ENCODE measurements at places on chromosomes 16 and 17. TPM values are rescaled to one million over a fixed set of nuclear protein-coding genes. Genes with fewer than 3 reads are reported as not detected.
A peak's percentile ranks its signal among the peaks of the same experiment; 100 is the strongest.

EDC4 gene
- total RNA-seq: 61.5 TPM

DNA sequence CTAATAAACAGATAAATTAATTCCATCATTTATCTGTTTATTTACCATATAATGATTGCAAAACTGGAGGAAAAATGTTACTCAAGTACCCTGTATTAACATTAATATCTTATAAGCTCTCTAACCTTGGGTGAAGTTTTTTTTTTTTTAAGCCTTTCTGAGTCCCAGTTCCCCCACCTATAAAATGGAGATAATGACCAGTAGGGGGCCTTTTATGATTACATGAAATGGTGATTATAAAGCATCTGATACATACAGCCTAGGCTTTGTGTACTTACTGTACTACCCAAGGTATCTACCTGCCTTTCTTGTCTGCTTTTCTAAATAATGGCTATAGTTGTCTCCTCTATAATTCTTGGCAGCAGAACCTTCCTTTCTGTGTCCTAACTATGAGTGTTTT lies 22.6 kb downstream of the LRRC36 start:
- DNase-seq: peak; percentile 7

KIF18B gene
- total RNA-seq: 0.82 TPM

DNA sequence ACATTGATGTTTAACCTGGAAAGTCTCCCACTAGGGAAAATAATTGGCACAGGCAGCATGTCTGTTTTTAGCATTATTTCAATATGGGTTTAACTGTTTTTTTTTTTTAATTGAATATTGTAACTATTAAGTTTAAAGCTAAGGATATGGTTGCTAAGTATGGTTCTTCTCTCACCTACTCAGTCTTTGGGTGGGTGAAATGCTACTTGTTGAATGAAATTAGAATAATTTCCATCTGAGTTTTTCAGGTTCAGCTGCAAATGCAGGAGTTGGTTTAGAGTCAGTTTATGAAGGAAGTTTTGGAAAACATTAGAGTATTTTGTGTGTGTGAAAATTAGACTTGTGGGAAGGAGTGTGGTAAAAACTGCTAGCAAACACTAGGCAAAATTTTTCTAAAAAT lies 93.5 kb downstream of the PRKCA start:
- no peak for DNase-seq

DNA sequence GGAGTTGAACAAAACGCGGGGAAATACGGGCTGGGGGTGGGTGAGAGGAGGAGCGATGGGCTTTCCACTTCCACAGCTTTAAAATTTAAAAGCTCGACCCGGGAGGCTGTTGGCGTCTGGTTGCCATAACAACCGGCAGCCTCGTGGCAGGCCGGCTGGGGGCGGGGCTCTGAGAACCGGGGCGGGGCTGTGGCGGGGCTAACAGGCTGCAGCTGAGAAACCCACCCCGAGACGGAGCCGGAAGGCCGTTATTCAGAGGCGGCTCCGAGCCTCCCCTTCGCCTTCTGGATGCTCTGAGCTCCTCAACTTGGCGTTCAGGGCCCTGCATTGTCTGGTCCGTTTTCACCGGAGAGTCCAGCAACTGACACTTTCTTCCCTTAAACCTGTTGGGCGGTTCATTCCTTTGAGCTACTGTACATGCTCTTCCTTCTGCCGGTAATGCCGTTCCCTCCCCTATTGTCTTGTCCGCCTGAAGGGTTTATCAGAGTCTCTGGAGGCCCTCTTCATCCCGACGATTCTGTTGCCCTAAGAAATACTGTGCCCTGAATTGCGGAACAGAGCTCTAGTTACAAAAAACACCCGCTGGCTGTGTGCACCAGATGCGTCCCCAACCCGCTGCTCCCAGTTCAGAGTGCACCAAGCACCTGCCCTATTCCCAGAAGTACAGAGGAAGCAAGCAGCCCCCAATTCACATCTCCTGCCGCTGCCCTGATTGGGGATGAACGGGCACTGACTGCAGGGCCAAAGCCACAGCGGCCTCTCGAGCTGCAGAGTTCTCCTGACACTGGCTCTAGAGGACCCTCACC lies 596 bp downstream of the DNAAF8 start:
- DNase-seq: peak; percentile 53

DNA sequence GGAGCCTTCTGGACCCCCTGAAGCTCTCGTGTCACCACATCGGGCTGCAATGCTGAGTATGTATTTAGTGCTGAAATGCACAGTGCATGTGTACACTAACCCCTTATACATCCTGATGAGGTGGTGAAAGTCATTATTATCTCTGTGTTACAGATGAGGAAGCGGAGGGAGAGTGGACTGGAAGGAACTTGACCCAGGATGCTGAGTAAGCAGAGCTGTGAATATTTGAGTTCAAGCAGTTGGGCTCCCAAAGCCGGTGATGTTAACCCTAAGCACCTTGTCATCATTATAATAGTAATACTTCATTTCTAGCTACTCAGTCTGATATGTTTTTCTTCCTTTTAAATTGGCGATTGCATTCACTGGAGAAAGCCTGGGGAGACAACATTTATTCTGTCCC lies 25.9 kb upstream of the NKD1 start:
- no peak for DNase-seq

NTN1 gene
- total RNA-seq: 8.6 TPM

- DNase-seq: peak; percentile 66
These were observed 59.5 kb upstream of the CACNG4 start for GRCh38 chr17:66904760-66905624.
